Stimulated activated CD4-positive, alpha-beta T cell treated with anti-CD3 and anti-CD28 coated beads, Interleukin-1b, Interleukin-23, amount 100 ng/mL, for 48 hours (primary cell): ENCODE measurements at places on chromosomes 2 and 18.

DNA sequence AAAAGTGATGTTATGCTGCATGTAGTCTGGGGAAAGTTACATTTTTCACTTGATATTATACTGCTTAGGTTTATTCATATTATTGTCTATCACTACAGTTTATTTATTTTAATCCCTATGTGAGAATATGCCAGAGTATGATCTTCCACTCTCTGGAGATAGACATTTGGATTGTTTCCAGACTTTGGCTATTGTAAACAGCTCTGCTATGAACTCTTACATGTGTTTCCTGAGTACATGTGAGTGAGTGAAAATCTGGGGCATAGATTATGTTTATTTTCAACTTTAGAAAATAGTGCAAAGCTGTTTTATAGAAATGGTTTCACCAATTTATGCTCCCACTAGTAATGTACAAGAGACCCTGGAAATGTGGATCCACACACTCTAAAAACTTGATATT lies 49.0 kb upstream of the EPAS1 start:
- DNase-seq, result no peak

DNA sequence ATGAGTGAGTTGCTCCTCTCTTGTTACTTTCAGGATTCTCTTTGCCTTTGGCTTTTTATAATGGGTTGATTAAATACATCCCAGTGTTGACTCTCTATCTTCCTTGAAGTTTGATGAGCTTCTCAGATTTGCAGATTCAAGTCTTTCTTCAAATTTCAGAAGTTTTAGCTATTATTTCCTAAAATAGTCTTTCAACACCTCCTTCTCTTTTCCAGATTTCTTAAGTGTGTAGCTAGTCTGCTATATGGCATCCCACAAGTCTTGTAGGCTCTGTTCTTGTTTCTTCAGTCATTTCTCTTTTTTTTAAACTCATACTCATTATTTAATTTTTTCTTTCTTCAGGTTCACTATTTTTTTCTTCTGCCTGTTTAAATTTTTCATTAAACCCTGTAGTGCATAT lies 287.7 kb upstream of the CNTNAP5 start:
- no peak for DNase-seq

GRCh38 chr18:59454909-59455727 lies 96.1 kb upstream of the LMAN1 start:
- no peak for DNase-seq

DNA sequence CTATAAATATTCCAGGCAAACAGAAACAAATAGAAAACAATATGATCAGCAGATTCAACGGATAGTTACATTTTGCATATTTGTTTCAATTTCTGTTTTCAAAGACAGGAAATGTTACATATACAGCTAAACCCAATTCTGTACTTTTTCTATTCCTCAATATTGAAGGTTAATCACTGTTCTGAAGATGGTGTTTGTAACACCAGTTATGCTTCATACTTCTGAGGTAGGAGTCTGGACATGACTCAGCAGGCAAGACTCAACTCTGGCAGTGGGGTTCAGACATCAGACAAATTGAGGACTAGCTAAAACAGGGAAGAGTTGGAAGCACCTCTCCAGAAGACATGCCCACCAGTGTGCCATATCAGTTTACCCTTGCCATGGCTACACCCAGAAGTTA lies 16.6 kb downstream of the SERPINB13 start:
- DNase-seq, result no peak

DNA sequence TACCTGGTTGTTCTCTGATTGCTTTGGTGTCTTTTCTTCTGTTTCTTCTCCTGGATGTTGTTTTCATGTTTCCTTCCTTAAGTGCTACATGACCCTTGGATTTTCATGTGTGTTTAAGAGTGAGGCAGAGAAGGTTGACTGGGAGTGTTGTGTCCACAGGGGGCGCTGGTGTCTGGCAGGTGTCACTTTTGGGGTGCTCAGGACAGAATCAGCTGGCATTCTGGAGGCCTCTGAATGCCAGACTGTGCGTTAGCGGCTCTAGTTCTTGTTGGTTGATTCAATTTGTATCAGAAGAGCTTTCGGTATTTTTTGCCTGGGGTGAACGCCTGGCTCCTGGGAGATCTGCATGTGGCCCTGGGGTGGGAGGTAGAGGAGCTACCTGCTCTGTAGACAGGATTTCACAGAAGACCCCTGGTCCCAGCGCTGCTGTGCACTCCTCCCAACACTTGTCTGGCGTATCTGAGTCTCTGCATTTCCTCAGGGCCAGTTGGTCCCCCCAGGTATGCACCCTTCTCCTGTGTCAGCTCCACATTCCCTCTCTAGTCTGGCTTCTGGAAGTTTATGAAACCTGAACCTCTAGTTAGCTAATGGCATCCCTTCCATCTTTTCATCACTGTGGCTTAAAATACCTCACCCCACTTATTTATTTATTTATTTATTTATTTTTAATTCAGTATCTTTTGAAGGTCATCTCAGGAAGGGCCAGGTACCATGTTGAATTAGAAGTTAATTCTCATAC lies 1.1 kb downstream of the GREB1 start:
- no peak for DNase-seq

DNA sequence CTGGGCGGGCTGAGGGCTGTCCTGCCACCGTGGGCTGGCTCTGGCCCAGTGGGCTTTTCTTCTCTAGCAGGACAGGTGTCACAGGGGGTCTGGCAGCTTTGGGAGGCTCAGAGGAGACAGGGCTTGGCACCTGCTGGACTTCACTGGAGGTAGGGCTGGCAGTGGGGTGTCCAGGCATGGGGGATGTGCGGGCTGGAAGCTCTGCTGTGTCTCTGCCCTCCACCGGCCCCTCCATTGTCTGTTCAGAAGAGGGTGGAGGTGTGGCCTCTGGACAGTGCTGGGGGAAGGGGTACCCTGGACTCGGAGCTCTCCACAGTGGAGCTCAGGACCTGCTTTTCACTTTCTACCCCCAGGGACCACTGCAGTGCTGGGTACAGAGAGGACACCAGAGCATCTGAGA lies 9.2 kb downstream of the PTPRN start:
- no peak for DNase-seq

- DNase-seq, result no peak
These were observed 102.4 kb downstream of the AOX1 start for GRCh38 chr2:200687922-200688920.

GRCh38 chr2:26528836-26529235 lies 50.9 kb upstream of the OTOF start:
- DNase-seq, result no peak

DNA sequence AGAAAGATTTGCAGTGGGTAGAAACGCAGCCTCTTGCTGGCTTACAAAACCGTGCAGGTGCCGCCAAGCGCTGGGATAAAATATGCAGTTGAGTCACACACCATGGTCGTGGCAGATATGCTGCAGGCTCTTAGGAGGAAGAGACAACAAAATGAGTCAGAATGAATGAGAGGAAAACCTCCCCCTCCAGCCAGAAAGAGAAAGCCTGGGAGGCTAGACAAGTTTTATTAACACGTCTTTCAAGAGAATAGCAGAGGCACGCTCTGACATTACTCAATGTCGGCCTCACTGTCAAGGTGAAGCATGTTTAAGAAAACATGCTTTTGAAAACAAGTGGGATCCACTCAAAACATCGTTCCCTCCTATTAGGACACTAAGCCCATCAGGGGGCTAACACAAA lies 37.1 kb upstream of the ZCCHC2 start:
- peak; percentile 29 for DNase-seq

GRCh38 chr2:194104687-194105086 lies 1552.3 kb upstream of the SLC39A10 start:
- DNase-seq, result no peak

DNA sequence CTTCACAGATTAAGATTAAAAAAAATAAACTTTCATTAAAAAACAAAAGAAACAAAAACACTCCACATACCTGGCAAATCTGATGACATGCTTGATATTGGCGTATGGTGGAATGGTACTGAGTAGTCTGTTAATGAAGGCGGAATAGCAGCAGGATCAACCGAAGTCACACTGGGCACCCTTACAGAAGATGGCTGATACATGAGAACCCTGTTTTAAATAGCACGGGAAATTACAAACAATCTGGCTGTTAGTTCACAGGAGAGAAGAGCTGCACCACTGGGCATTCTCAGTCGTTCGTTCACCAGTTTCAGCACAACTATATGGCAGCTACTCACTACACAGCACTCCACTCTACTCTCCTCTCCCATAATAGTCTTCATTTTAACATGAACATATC lies 64.0 kb upstream of the ST8SIA5 start:
- no peak for DNase-seq

- DNase-seq, result peak; percentile 58
These were observed 56.1 kb downstream of the SLC35F5 start for GRCh38 chr2:113700186-113700841.

DNA sequence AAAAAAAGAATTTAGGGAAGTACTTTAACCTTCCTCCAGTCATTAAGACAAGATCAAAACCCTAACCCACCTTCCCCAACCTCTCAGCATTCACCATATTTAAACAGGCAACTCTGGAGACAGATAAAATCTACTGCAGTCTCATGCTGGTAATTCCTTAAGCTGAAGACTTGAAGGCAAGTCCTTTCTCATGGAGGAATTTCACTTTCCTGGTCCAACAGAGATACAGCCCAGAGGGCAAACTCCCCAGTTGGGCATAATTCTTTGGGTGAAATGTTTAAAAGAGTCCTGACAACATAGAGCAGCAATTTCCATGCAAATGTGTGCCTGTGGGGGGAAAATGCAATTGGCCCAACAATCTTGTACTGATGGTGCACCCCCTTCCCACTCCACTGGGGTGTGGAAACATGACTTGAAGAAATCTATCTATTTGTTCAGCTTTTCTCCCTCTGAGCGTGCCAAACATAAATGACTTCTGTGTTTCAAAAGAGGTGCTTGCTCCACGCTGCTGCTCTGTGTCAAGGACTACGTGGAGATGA lies 131.8 kb upstream of the HNRNPA3 start:
- DNase-seq, result no peak

GRCh38 chr2:30505500-30506180 lies 58.6 kb downstream of the LCLAT1 start:
- no peak for DNase-seq

DNA sequence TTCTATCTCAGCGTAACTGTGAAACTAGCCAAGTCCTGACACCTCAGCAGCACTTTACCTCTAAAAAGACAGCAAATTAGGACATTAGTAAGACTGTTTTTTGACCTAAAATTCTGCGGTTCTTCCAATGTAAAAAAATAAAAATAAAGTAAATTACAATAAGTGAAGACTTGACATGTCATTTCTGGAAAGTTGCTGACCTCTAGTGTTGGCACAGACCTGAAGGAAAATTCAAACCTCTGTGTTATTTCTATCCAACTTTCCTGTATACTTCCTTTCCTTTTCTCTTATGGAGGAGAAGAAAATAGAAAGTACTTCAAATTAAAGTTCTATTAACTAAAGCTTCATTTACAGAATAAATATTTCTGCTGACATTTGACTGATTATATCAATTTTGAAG lies 110.6 kb downstream of the TMEM182 start:
- no peak for DNase-seq

DNA sequence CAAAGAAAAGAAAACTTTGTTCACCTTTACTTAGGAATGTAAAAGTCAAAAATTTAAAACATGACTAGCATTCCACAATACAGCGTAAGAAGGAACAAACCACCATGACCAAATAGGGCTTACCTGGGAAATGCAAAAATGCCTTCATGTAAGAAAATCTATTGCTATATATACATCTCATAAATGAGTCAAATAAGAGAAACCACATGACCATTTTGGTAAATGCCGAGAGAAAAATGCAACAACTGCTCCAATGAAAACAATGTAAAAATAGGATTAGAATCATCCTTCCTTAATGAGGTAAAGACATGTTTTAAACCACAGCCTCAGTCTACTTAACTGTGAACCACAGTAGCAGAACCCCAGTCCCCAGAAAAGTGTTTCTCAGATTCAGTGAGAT lies 49.4 kb downstream of the TGOLN2 start:
- DNase-seq, result no peak

- DNase-seq, result no peak
These were observed 106.4 kb upstream of the CCDC85A start for GRCh38 chr2:56077359-56077915.

DNA sequence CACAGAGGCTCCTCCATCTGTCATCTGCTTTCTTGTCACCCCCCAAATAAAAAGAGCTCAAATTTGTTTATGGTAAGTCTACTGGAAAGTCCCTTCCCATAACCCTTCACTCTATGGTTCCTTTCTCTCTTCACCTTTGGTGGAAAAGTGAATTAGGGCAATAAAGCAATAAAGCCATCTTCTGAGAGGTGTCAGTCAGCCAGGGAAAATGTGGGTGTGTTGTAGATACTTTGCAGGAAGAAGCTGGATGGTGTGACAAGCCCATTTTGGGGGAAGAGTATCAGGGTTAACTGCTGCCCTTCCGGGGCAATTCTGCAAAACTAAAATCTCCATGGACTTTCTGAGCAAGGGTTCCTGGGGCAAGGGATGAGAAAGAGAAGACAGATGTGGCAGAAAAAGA lies 197.9 kb downstream of the SH3BP4 start:
- no peak for DNase-seq

DNA sequence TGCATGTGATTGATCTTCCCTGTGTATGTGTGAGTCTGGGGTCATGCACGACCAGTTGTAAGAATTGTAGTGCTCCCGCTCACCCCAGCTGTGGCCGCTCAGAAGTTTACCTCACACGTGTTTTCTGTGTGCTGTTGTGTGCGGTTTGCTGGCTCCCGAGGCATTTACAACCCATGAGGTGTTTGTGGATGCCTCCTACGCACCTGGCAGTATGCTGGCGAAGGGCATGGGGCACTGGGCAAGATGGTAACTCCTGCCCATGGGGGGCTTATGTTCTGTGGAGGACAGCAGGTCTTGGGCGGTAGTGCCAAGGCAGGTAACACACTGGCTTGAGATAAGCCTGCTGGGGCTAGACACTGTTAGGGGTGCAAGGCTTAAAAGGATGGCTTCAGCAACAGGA lies 102.6 kb upstream of the HS6ST1 start:
- DNase-seq, result no peak

- DNase-seq, result peak; percentile 30
These were observed 72.4 kb downstream of the ODC1 start for GRCh38 chr2:10375570-10376281.
